ENCODE measurements at places on chromosomes 4 and X.
A peak's percentile ranks its signal among the peaks of the same experiment; 100 is the strongest.

GRCh38 chrX:155611302-155611701, 1.4 kb downstream of the TMLHE start:
- no peak for DNase-seq

- DNase-seq: no peak
Observed at GRCh38 chrX:41556958-41557357, 109.8 kb downstream of the NYX start.

DNA sequence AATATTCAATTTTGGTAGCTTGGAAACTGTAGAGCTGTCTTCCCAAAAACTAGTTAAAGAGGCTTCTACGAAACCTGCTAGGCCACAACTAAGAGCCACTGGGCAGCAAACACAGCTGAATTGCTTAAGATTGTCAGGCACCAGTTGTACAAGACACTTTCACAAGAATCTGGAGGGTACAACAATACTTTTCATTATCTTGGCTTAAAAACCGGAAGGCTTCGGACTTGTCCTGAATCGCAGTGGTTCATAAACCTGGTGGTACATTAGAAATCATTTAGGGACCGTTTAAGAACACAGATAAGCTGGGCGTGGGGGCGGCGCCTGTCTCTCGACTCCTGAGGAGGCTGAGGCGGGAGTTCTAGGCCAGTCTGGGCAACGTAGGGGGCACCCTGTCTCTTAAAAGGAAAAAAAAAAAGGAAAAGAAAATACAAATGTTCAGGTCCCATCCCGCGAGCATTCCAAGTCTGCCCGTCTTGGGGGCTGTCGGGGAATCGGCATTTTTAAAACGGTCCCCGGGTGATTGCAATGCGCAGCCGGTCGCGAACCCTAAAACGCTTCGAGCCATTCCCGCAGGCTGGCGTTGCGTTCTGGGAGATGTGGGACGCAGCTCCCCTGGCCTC, 763 bp downstream of the PYURF start:
- DNase-seq: peak; percentile 57

DNA sequence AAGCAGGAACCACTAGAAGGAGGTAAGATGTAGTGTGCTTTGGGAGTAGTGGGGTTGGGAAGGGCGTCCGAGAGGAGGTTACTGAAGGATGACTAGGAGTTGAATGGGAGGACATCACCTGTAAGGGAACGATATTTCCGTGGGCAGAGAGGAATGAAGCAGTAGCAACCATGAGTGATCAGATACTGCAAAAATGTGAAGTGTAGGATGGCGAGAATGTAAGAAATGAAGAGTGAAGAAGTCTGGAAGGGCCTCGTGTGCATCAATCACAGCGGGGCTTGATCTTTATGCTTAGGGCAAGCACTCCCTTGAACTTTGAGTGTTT, 594 bp downstream of the MSMO1 start:
- no peak for DNase-seq

GRCh38 chr4:153452658-153453378, 13.3 kb upstream of the TMEM131L start:
- no peak for DNase-seq

DNA sequence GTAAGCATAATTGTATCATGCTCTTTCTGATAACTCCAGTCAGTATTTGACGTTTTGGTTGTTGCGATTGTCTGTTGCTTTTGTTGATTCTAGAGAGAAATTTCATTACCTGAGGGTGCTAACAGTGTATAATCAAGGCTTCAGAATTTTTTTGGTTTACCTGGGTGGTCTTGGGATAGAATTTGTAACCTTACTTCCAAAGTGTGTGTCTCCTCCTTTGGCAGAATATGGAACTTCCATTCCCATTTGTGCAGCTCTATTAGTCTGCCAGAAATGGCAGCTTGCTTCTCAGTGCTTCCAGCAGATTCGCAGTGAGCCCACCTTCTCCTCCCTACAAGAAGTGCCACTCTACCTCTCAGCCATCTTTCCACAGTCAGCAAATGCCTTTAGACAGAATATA, 5.3 kb downstream of the COPS4 start:
- no peak for DNase-seq

DNA sequence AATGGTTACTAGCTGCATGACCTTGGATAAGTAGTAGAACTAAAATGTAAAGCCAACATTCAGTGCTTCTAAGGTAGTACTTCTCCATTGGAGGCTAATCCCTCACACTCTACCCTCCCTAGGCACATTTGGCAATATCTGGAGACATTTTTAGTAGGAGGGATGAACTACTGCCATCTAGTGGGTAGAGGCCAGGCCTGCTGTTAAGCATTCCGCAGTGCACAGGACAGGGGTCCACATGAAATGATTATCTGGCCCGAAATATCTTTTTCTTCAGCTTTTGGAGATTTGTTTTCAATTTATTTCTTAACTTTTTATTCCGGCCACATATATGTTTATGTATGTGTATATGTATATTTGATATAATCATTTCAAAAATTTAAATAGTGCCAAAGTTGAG, 36.0 kb upstream of the SPANXC start:
- DNase-seq: peak; percentile 17

DNA sequence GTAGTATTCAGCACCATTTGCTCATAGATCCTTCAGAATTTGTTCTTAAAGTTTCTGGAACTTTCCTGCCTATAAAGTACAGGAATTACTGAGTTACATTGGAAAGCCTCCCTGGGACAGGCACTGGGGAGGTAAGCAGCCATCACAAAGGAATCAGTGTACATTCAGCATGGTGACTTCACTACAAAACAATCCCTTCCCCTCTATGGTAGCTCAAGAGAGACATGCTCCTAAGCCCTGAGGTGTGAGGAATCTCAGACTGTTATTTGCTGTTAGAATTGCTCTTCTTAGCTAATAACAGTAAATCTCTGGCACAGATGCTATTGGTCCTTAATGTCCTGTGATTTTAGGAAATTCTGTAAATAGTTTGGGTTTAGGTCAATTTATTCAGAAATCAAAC, 1898.0 kb upstream of the PCDH7 start:
- no peak for DNase-seq

DNA sequence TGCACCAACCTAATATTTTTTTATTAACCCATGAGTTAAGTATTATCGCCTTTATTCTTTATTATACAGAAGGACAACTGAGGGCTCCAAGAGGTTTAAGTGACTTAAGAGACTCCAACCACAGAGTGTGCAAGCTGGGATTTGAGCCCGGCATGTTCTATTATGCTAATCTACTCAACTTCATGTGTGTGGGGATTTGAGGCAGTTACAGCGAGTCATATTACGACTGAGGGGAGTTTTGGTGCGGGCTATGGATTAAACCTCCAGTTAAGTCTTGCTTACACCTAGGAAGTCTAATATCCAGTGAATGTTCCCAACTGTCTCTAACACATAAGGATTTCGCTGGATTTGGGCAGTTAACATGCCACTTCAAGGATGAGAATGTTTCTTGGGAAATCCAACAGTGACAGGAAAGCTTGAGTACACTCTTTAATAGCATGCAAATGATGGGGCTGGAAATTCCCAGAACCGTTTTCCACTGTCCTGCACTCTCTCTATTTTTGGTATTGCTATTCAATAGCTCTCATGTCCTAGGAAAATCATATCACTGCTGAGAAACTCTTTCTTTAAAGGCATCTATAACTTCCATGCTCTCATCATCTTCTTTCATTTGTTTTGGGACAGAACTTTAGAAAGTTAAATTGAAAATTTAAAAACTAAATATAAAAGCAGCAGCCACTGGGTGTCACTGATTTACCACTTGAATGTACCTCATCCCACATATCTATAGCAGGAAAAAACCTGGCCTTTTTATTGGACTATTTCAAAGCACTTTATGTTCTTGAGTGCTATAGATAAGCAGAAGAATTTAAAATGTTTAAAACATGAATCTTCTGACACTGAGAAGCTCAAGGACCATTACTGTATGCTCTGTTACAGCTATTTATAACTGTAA, 165.1 kb upstream of the TTC29 start:
- no peak for DNase-seq

DNA sequence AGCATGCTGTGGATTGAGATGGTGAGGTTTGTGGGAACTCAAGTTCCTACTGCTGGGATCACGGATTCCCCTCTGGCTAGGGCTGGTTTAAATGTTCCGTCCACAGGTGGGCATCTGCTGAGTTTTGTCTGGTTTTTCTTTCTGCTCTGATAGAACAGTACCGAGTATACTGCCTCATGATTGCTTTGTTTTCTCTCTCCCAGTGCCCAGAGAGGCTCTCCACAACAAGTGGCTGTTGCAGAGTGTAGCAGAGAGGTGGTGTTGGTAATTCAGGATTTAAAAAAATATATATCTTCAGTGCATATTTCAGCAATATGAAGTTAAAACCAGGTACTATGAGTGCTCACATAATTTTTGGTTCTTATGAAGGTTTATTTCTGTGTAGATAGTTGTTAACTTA, 213.7 kb downstream of the TEX13C start:
- DNase-seq: no peak

GRCh38 chr4:34861666-34862065, 1382.6 kb downstream of the ARAP2 start:
- peak; percentile 0 for DNase-seq
